ENCODE measurements at places on chromosomes 3 and 15.

- DNase-seq, result no peak
These were observed 78.3 kb downstream of the ASB7 start for GRCh38 chr15:100680726-100681125.

DNA sequence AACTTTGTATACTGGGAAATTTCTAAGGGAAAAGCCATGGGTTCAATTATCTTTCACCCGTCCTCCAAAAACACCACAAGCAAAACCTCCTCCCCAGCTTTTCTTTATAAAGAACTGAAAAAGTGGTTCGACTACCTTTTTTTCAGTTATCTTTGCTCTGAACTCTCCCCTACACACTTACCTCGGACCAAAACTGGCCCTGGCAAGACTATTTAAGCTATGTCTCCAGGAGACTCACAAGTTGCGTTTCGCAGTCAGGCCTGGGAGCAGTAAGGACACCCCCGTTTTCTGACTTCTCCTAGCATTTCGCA is 645 bp downstream of the COPS2 start:
- DNase-seq, result no peak

DNA sequence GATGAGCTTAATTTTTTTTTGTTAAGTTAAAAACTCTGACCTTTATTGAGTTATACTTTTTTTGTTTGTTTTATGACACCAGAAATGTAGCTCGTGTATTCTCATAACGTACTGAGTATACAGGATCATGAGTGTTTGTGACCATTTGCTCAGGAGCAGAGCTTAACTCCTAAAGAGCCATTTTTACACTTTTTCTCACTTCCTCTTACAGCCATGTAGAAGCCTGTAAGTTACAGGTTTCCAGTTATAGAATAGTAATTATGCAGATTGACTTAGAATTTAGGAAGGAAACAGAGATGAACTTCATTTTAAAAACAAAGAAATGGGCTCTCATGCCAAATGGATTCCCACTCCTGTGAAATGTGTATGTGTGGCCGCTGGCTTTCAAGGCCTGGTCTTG is 151.7 kb downstream of the MCTP2 start:
- DNase-seq, result no peak

DNA sequence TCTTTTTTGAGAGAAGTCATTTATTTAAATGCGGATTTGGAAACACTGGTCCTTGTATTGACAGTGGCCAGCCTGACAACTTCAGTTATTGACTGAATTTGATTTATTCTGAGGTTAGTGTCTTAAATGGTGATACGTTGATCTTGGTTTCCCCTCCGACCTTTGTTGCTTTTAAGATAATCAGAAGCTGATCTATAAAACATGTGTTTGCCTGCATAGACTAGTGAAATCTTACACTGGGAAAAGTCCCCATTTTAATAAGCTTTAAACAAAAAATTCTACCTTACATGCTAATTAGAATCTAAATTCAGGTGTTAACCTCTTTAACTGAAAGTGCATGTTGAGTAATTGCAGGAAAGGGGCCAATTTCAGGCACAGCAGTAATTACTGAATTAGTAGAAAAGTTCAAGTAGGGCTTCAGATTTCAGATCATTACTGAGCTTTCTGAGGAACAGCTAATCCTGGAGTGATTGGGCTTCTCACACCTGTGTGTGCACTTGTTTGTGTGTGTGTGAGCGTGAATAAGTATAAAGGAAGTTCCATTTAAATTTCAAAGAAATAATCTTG is 221.4 kb downstream of the SOX2 start:
- DNase-seq, result no peak

GRCh38 chr3:127275287-127275781 is 12.5 kb downstream of the PRR20G start:
- no peak for DNase-seq

DNA sequence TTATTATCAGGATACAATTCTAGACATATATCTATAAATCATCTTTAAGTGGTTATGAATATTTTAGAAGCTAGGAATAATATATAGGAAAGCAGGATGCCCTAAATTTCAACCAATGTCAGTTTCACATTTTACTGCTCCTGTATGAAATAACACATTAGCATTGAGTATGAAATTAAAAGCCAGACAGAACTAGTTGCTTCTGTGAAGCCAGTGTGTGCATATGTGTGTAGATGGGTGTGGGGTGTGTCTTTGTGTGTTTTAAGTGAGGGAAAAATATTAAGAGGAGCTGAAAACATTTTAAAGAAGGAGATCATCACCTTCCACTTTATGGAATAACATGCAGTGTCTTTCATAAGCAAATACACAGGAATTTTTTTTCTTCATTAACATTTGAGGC is 271.4 kb upstream of the RORA start:
- no peak for DNase-seq

- no peak for DNase-seq
These were observed 25.9 kb downstream of the TRIM71 start for GRCh38 chr3:32843510-32844321.

GRCh38 chr15:33296856-33297255 is 13.9 kb upstream of the RYR3 start:
- DNase-seq, result no peak

- DNase-seq, result no peak
These were observed 263.3 kb upstream of the TPM1 start for GRCh38 chr15:62779036-62779770.

- no peak for DNase-seq
These were observed 343.1 kb downstream of the OXSM start for GRCh38 chr3:26132942-26133341.

DNA sequence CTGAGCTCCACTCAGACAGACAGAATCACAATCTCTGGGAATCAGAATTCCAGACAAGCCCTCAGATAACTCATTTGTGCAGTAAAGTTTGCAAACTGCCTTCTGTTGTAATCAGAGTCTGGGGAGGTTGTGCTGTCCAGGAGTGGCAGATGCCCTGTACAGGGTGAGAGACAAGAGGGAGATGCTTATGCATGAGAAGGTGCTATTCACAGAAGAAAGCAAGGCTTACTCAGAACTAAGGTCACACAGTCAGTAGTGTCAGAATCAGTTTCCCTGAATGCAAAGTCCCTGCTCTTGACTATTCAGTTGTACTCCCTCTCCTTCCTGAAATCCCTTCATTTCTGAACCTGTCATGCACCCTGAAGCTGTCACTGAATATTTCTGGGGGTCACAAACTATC is 43.7 kb downstream of the SRPRB start:
- DNase-seq, result no peak

- DNase-seq, result no peak
These were observed 67.6 kb downstream of the ABTB1 start for GRCh38 chr3:127740136-127740915.

DNA sequence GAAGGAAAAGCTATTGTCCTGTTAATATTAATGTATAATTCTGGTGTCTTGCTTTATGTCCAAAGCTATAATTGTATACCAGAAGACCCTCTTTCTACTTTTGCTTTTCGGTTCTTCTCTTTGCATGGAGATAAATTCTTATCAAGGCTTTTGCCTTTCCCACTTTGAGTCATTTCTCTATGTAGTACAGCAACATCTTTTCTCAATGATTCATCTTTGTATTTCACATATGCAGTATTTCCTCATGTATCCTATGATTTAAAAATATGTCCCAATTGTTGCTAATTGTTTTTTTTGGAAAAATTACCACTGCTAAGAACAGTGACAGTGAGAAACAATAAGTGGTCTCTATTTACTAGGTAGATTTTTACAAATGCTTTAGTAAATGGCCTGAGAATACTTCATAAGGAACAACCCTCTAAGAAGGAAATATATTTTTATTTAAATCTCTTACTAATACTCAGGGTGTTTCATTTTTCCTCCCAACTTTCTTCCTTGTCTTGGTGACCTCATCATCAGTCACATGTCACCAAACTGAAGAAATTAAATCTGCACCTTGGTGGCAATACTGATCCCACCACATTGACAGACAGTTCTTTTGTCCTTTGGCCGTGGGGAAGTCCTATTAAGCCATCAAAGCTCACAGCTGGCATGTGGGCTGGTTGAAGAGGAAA is 290.6 kb downstream of the SATB1 start:
- no peak for DNase-seq

GRCh38 chr15:39392469-39393047 is 188.3 kb upstream of the THBS1 start:
- no peak for DNase-seq

DNA sequence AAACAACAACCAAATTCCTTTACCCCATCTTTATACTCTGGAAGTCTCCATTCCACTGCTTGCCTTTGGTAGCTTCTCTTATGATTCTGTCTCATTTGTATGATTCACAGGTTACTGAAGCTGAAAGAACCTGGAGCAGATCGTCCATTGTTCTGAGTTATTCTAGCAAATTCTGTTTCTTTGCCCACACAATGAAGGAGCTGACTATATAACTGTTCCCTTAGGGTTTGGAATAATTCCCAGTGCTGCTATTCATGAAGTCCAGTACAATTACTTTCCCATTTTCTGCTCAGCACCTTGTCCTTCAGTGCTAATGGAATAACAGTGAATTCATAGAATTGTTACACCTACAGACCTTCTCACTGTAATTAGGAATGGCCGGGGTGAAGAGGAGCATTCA is 167.8 kb downstream of the CHST2 start:
- no peak for DNase-seq

GRCh38 chr3:140186421-140186920 is 251.5 kb downstream of the CLSTN2 start:
- no peak for DNase-seq

DNA sequence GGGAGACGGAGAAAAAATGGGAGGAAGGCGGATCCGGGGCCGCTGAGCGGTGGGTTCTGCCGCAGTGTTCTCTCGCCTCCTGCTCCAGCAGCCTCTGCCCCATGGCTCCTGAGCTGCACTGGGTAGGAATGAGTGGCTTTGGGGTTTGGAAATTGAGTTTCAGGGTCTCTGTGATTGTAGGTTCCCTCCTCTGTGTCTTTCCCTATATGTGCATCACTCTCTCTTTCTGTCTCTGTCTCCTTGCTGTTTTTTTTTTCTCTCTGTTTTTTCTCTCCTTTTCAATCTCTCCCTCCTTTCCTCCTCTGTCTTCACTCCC is 1.9 kb downstream of the GRM7 start:
- no peak for DNase-seq

- no peak for DNase-seq
These were observed 6.2 kb upstream of the CCDC80 start for GRCh38 chr3:112647122-112647521.

DNA sequence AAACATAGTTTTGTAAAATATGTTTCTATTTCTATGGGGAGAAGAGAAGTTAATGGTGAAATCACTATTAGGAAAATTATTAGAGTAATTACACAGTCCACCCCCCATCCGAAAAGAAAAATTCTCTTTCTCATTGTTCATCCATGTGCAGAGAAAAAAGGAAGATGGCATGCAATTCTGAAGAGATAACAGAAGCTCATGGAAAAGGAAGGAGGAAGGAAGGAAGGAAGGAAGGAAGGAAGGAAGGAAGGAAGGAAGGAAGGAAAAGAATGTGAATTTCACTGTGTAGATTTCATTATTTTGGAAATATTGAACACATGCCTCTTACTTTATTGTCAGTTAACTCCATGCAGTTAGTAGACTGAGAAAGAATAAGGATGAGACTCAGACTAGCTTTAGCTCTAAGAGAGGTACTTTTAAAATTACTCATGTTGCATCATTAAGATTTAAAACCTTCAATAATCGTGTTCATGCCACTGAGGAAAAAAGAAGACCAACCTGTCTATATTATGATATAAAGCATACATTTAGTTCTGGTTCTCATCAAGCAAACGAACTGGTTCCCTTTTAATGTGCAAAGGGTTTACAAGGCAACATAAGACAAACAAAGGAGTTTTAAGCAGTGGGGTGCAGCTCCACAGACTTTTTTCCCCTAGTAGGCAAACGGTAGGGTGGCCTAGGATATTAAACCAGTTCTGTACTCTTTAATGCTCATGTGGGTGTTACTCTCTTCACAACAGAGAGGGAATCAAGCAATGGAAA is 379.6 kb downstream of the FOXP1 start:
- DNase-seq, result no peak

DNA sequence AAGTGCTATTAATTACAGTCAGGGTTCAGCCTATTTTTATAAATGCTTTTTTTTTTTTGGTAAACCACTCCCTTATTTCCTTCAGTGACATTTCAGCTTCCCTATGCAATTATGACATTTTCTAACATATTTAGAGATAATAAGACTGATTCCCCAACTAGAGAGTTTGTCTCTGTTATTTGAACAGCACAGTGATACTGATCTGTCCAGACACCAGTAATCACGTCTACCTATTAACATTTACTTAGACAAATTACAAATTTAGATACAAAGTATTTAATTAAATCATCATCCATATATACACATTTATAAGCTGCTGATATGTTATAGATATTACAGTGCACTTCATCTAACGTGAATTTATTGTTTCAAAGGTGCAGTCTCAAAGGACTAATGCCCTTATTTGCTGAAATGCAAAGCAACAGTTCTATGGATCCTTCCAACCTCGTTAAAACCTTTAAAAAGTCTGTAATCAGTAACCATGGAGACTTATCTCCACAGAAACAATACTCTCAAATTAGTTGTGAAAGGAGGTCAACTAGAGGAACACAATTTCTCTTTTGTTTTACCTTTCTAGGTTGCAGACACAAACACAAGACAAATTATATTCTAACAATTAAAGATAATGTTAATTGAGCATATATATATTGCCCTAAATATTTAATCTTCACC is 1531.1 kb downstream of the SI start:
- no peak for DNase-seq

GRCh38 chr3:72272356-72272755 is 487.4 kb upstream of the PROK2 start:
- no peak for DNase-seq

GRCh38 chr3:60989626-60990441 is 261.4 kb downstream of the FHIT start:
- no peak for DNase-seq

Data from activated naive CD4-positive, alpha-beta T cell treated with anti-CD3 and anti-CD28 coated beads, Interleukin-2, amount 50 U/mL, for 16 hours (primary cell).